ENCODE measurements at places on chromosomes 5 and 9.

DNA sequence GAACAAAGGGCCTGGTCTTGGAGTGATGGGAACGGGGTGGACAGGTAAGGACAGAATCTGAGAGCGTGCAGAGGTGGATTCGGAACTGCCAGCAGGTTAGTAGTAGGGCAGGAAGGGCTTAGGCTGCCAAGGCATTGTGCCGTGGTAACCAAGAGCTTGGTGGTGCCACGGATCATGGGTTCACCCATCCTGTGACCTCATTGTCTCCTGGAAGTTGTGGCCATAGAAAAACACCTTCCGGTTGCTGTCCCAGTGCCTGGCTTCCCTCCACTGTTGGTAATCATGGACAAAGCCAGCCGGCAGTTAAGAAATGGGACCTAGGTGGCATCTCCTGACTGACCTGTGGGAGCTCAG, 42.5 kb upstream of the CFAP157 start:
- DNase-seq, result no peak

DNA sequence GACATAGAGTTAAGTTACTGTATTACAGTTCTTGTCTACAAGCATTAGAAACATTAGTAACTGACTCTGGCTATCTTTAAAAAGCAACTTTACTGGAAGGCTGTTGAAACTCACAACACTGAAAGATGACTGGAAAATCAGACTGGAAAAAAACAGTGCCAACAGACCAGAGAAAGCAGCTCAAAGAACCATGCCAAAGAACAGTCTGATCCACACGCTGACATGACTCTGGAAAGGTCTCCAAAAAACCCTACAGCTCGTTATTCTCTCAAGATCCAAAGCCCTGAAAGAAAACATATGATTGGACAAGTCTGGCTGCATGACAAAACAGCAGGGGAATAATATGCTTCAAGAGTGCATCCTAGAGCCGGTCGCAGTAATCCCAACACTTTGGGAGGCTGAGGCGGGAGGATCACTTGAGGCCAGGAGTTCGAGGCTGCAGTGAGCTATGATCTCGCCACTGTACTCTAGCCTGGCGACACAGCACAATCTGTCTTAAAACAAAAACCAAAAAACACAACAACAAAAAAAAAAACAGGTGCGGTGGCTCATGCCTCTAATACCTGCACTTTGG, 5.6 kb downstream of the GOLPH3 start:
- no peak for DNase-seq

GRCh38 chr5:116157902-116158301, 73.1 kb downstream of the COMMD10 start:
- DNase-seq, result no peak

DNA sequence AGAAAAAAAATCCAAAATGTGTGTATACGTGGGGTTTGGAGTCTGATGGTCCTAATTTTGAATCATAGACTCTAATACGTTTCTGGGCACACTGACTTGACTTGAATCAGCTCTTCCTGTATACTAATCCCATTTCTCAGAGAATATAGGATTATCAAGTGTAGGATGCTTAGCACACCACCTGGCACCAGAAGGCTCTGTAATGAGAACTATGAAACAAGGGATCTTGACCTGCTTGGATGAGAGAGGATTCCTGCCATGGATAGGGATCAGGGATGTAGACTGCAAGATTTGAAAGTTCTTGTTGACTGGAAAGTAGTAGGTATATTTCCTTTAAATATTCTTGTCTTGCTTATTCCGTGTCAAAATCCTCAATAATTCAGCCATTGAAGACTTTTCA, 7.8 kb downstream of the HSPA4 start:
- no peak for DNase-seq

GRCh38 chr5:134092875-134093274, 21.6 kb upstream of the TCF7 start:
- DNase-seq, result no peak

GRCh38 chr5:97534166-97534565, 351.1 kb upstream of the RIOK2 start:
- DNase-seq, result no peak

GRCh38 chr5:97098922-97099321, 43.5 kb downstream of the LIX1 start:
- DNase-seq, result no peak

GRCh38 chr5:141100243-141100805, at the start of gene PCDHB3:
Gene PCDHB3, plus strand, starts transcription at chr5:141100473. Its CDS starts 177 bp downstream, at chr5:141100650.
- no peak for DNase-seq

- no peak for DNase-seq
Measured at GRCh38 chr5:141476132-141476911, 556 bp downstream of the PCDHGC3 start.

DNA sequence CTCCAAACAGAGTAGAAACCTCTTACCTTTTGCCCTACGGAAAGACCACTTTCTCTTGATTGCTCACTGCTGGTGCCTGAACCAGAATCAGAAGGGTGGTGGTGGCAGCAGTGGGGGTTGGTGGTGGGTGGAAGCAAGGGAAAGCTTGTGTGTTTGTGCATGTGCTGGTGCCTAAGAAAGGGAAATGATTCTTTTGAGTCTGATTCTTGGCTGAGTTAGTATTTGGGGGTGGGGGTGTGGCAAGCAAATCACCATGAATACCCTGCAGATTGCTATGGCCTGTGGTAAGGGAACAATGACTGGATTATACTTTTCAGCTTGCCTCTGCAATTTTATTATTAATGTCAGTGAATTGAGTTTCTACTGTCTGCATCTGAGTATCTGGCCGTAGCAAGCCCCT, 106.6 kb downstream of the ARHGAP26 start:
- no peak for DNase-seq

DNA sequence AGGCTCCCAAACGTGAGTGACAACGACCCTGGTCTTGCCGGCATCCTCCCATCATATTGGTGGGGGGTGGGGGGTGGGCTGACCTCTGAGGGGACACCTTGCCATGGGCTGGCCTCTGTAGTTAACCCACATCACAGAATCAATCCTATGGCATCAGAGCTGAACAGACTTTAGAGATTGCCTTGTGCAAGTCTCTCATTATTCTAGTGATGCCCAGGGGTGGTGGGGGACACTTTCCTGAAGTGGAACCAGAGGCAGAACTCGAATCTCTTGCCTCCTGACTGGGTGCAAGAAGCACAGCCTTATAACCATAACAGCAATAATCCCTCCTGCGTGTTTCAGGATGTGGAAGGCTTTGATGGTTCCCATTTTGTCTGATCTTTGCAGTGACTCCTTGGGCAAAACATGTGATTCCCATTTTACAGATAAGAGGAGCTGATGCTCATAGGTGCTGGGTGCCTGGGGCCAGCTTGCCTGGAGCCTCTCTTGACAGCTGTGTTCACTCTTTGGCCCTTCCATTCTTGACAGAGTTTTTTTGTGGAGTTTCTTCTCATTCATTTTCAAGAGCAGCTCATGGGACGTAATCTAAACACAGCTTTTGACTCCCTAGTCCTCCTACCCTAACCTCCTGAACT, 18.6 kb upstream of the PITX1 start:
- DNase-seq, result no peak

DNA sequence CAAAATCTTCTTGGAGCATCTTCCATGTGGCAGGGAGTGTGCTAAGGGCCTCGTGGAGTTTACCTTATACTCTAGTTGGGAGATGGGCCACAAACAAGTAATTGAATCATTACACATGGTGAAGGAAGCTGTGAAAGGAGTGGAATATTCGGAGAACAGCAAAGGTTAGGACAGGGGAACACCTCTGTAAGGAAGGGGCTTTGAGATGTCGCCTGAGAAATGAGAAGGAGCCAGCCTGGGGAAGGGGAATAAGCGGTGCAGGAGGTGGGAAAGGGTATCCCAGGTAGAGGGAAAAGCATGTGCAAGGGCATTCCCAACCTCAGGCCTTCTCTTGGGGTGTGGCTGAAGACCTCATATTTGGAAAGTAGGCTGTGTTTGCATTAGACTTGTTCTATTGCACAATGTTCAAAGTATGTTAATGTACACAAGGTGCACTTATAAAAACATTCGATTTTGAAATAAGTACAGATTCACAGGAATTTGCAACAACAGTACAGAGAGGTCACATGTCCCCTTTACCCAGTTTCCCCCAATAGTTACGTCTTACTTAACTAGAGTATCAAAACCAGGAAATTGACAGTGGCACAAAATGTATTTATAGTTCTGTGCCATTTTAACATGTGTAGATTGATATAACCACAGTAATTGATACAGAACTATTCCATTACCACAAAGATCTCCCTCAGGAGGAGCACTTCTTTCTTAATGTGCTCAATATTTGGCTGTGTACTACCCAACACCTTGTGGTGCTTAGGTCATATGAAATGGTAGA, 2.4 kb upstream of the STOM start:
- DNase-seq, result no peak

DNA sequence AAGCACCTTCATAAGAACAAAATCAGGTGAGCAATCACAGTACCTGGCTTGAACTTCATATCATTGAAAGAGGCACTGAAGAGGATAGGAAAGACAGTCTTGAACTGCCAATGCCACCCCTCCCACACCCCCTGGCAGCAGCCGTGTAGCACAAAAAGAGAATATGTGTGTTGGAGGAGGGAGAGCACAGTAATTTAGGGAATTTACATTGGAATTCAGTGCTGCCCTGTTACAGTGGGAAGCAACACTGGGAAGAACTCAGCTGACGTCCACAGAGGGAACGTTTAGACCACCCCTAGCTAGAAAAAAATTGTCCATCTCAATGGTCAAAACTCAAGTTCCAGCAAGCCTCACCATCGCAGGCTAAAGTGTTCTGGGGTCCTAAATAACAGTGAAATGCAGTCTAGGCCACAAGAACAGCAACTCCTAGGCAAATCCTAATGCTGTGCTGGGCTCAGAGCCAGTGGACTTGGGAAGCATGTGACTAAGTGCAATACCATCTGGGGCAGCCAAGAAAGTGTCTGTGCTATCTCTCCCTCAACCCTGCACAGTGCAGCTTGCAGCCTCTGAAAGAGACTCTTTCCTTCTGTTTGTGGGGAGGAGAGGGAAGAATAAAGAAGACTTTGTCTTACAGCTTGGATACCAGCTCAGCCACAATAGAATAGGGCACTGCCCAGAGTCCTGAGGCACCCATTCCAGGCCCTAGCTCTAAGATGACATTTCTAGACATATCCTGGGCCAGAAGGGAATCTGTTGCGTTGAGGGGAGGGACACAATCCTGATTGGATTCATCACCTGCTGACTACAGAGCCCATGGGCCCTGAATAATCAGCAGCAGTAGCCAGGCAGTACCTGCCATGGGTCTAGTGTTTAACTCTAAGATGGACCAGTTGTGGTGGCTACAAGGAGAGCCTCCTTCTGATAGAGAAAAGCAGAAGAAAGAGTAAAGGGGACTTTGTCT, 62.1 kb upstream of the VLDLR start:
- no peak for DNase-seq

DNA sequence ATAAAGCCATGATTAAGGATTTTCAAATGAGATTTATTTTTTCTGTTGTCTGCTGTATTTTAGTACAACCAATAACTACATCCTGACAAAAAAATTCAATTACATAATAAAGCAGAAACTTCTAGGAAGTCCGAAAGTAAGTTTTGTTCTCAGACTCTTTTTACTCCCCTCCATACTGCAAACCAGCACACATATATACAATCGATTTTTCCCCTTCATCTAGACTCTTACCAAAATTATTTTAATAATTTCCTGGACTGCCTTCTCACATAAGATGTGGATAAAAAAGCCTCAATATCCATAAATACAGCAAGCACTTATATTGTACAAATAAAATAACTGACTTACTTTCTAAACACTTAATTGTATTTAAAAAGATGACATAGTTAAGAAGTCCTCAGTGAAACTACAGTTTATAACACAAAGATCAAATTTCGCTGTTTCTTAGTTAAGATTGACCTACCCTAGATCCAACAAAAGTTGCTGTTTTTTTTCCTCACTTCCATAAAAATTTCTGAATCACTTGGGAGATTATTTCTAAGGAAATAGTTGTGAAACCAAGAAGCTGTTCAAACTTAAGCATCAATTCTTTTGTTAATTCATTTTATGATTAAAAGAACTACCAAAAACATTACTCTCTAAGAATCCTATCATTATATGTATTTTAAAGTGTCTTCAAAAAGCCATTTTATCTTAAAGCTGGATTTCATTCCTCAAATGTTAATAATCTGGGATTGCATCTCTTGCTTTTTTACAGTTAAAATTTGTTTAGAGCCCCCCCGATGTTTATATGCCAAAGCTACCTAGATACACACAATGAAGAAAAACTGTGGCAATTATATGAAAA, 74.7 kb upstream of the IFNE start:
- no peak for DNase-seq

GRCh38 chr5:93715327-93715726, 26.1 kb downstream of the POU5F2 start:
- no peak for DNase-seq

GRCh38 chr9:112034216-112034611, 137.6 kb downstream of the UGCG start:
- no peak for DNase-seq

DNA sequence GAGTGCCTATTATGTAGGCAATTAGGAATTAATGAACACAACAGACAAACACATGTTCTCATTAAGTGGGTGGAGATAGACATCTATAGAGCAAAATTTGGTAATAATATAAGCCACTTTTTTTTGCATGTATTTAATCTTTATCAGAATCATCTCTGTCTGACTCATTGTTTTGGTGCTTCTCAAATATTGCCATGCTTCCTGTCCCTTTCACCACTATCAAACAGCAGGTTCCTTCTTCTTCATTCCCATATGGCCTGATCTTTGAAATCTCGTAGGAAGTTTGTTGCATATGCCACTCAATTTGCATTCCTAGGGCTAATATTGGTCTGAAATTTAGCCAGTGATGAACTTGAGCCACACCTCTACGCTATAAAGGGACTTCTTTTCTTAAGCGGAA, 128.9 kb upstream of the SPEF2 start:
- DNase-seq, result no peak

DNA sequence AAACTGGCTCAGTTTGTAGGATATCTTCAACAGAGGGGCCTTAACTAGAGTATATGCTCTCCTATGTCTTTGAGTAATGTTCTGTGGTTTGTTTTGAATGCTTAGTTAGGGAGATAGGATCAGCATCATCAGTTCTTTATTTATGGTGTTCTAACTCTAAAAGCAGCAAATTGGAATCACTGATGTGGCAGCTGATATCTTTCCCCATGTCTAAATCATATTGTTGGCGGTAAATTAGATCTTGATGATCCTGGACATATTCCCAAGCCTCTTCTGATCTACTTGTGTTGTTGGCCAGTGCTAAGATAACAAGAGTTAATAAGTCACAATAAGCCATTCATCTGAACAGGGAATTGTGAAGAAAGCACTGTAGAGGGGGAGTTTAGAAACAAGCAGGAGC, 332.4 kb upstream of the DAB2 start:
- no peak for DNase-seq

Data from stimulated activated CD4-positive, alpha-beta T cell treated with anti-CD3 and anti-CD28 coated beads, Interleukin-4, amount 100 ng/mL, for 4 hours (primary cell).